ENCODE measurements at places on chromosomes 3 and 15.

- DNase-seq = peak; percentile 31
Observed at GRCh38 chr3:167814441-167814951, 79.0 kb downstream of the SERPINI1 start.

- no peak for DNase-seq
Observed at GRCh38 chr3:71428841-71429596, 154.5 kb downstream of the FOXP1 start.

DNA sequence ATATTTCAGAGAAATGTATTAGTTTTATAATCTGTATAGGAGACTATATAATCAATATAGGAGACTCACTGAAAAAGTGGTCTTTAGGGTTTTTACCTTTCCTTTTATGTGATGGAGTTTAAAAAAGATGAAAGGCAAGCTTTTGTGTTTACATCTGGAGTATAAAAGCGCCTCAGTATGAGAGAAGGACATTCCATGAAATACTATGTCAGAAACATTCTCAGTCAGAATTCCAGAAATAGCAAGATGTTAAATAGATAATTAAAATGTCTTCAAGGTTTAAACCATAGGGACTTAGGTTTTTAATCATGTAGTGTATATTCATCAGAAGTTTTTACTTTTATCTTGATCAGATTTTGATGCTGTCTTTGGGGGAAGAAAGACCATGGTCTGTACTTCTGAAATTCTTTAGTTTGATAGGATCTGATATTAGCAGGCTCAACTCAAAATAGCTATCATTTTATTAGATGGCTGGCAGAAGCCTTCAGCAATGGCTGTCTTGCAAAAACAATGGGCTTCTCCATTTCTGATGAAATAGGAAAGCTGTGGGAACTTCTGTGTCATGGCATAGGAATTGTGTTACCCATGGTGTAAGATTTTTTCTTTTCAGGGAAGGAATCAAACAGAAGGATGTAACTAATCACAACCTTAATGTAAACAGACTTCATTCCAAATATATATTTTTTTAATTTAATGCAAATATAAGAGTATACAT, 209.6 kb upstream of the PLSCR5 start:
- DNase-seq = peak; percentile 15

- DNase-seq = no peak
Observed at GRCh38 chr15:51768018-51768417, 16.6 kb downstream of the TMOD2 start.

- no peak for DNase-seq
Observed at GRCh38 chr3:11282250-11283138, 10.3 kb downstream of the ATG7 start.

DNA sequence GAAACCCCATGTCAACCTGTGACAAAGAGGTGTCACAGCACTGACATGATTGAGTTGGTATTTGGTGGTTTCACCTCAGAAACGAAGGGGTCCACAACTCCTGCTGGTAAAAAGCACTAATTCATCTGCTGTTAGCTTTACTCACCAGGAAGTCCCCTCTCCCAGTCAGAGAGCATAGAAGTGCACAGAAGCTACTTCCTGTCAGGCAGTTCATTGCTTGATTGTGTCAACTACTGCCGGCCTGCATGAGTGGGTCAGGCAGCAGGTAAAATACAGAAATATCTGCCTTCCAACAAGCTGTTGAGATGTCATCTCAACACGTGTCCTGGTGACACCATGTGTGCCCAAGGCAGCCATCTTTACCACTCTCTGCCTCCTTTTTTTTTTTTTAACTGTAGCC, 596.6 kb upstream of the NR2F2 start:
- DNase-seq = no peak

GRCh38 chr3:32105291-32106131, 909 bp upstream of the GPD1L start:
- DNase-seq = peak; percentile 6

DNA sequence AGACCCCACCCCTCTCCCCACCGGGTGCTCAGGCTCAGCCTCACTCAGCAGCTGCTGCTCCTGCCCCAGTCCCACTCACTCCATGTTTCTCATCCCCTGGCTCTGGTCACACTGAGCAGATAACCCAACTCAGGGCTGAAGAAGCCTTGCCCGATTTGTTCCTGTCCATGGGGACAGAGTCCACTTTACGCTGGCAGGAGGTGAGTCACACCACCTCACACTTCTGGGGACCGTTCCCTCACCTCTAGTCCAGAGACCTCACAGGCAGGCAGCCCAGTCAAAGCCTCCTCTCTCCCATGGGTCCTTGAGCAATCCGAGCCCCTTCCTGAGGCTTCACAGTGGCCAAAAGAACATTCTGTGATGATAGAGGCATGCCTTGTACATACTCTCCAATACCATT, 1.4 kb downstream of the CIDEC start:
- DNase-seq = peak; percentile 11

Data from M059J (cell line).